ENCODE measurements at places on chromosomes 13 and 19. TPM values are rescaled to one million over a fixed set of nuclear protein-coding genes. Genes with fewer than 3 reads are reported as not detected.
A peak's percentile ranks its signal among the peaks of the same experiment; 100 is the strongest.

- no peak within 1 kb of the TSS for H3K27ac ChIP-seq
- no peak for DNase-seq
- no peak within 1 kb of the TSS for H3K4me3 ChIP-seq
- peaks cover 41% of the 10 kb centered on the region for H3K27me3 ChIP-seq
- no peaks in the 10 kb centered on the region for H3K36me3 ChIP-seq
Measured at GRCh38 chr19:41708481-41708880, at the start of gene CEACAM5. Gene CEACAM5 (plus strand): TSS chr19:41708626. CDS start chr19:41708732, 106 bp downstream.

DNA sequence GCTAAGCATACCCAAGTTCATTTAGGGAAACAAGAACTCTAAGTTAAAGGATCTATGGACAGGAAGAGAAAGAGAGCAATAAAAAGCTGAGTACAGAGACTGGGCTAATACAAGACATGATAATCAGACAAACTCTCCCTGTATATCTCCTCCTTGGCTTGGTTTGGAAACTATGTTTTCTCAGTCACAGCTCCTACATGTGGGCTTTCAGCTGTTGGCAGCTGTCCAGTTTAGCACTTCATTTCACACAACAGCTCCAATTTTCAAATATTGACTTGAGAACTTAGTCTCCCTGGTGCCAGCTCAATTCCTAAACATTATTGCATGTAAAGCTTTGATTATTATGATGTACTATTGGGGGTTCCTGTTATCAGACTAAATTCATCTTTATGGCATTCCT is 222.8 kb upstream of the OBI1 start:
- no peaks in the 10 kb centered on the region for H3K27me3 ChIP-seq
- no peaks in the 10 kb centered on the region for H3K4me1 ChIP-seq
- no peak overlapping the region for H3K4me3 ChIP-seq
- no peaks in the 10 kb centered on the region for H3K36me3 ChIP-seq
- H3K27ac ChIP-seq: no peak overlapping the region
- DNase-seq: no peak

- peak; percentile 31 for DNase-seq
- peak overlapping the region; percentile 13 for H3K27ac ChIP-seq
- peaks cover 46% of the 10 kb centered on the region for H3K4me1 ChIP-seq
- peaks cover 17% of the 10 kb centered on the region for H3K36me3 ChIP-seq
- no peaks in the 10 kb centered on the region for H3K27me3 ChIP-seq
- H3K4me3 ChIP-seq: no peak overlapping the region
Measured at GRCh38 chr13:48828962-48829411, 146.7 kb upstream of the FNDC3A start.

- H3K27ac ChIP-seq: no peak overlapping the region
- H3K4me1 ChIP-seq: no peaks in the 10 kb centered on the region
- no peak overlapping the region for H3K4me3 ChIP-seq
Measured at GRCh38 chr13:92989301-92989700, 237.3 kb upstream of the GPC6 start.

DNA sequence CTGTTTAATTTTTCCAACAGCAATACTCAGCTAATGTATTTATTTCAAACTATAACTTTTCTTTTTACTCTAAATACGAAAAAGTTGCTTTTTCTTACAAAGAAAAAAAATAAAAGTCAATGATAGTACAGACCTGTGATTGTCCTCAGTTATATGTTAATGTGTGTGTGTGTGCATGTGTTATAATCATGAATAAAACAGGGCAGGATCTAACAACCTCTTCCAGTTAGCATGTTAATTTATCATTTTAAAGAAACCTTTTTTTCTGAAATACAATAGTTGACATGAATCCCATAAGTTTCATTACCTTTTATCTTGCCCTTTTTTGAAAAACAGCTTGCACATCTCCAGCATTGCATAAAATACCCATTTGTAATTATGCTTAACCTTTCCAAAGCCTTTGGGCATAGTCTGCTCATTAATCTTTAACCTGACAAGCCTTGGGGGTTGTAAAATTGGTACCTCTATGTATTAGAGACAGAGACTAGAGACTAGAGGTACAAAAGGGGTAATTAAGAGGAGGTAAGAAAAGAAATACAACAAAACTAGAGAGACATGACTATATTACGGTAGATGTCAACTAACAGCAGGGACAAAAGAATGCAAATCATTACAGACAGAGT is 828.1 kb downstream of the OLFM4 start:
- DNase-seq: no peak
- H3K27ac ChIP-seq: no peak overlapping the region
- no peak overlapping the region for H3K4me3 ChIP-seq
- no peaks in the 10 kb centered on the region for H3K27me3 ChIP-seq

- H3K36me3 ChIP-seq: peaks cover 11% of the 10 kb centered on the region
- H3K27me3 ChIP-seq: no peaks in the 10 kb centered on the region
- peak; percentile 28 for DNase-seq
Measured at GRCh38 chr13:41179593-41180250, 14.6 kb downstream of the KBTBD7 start.

DNA sequence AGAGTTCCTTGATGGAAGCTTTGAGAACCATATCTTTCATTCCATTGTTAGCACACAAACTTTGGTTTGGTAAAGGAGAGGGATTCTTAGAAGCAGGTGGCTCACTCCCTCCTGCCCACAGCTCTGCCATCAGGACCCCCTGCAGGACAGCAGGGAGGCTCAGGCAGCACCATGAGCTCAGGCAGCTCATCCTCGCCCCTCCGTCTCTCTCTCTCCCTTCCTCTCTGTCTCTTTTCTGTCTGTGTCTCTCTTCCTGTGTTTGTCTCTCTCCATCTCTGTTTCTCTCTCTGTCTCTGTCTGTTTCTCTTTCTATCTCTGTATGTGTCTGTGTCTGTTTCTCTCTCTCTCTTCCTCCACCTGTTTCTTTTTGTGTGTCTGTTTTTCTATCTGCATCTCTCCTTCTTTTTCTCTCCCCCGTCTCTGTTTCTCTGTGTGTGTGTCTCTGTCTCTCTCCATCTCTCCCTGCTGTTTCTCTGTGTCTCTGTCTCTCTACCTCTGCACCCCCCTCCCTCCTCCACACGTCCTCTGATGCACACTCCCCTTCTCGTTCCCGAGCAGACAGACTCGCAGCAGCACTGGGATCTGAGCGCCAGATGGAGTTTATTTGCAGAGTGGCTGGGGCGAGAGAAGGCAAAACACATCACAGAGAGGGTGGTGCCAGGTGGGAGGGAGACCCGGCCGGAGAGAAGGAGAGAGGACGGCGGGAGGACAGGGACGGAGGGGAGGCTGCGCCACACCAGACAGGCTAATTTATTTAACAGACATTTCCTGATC is 8.7 kb downstream of the SBK2 start:
- H3K27ac ChIP-seq: no peak overlapping the region
- H3K4me1 ChIP-seq: no peaks in the 10 kb centered on the region
- no peak overlapping the region for H3K4me3 ChIP-seq
- DNase-seq: no peak
- H3K27me3 ChIP-seq: peaks cover 2% of the 10 kb centered on the region
- H3K36me3 ChIP-seq: no peaks in the 10 kb centered on the region

GRCh38 chr13:33015791-33016323 is 366 bp upstream of the KL start:
- peaks cover 12% of the 10 kb centered on the region for H3K4me1 ChIP-seq
- no peaks in the 10 kb centered on the region for H3K36me3 ChIP-seq
- H3K4me3 ChIP-seq: peak overlapping the region; percentile 41

- H3K27ac ChIP-seq: no peak overlapping the region
- H3K27me3 ChIP-seq: no peaks in the 10 kb centered on the region
- H3K36me3 ChIP-seq: peaks cover 1% of the 10 kb centered on the region
- no peak overlapping the region for H3K4me3 ChIP-seq
Measured at GRCh38 chr13:23867027-23867491, 22.1 kb downstream of the MIPEP start.

- DNase-seq: no peak
- H3K27me3 ChIP-seq: no peaks in the 10 kb centered on the region
- H3K4me3 ChIP-seq: no peak overlapping the region
- H3K4me1 ChIP-seq: peaks cover 14% of the 10 kb centered on the region
- no peak overlapping the region for H3K27ac ChIP-seq
Measured at GRCh38 chr19:41434450-41434849, 5.3 kb downstream of the DMAC2 start.

- no peak overlapping the region for H3K4me3 ChIP-seq
- no peak for DNase-seq
- no peaks in the 10 kb centered on the region for H3K27me3 ChIP-seq
- H3K36me3 ChIP-seq: peaks cover 36% of the 10 kb centered on the region
Measured at GRCh38 chr19:52670046-52670445, 31.9 kb upstream of the ZNF83 start.

DNA sequence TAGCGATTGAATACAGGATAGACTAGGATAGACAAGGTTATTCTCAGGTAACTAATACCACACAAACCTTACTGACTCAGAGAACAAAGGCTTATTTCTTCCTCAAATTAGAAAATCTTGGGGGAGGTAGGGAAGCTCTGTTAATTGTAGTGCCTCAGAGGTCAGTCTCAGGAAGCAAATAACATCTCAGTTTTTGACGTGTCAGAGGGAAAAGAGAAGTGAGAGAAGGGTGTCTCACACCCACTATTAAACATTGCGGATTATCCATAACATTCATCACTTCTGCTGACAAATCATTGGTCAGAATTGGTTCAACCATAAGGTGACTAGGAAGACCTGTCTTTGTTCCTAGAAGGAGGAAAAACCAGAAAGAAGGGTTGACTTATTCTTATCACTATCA is 579.4 kb upstream of the MIR17HG start:
- H3K27ac ChIP-seq: no peak overlapping the region
- H3K4me3 ChIP-seq: no peak overlapping the region
- H3K4me1 ChIP-seq: no peaks in the 10 kb centered on the region
- DNase-seq: no peak
- H3K27me3 ChIP-seq: no peaks in the 10 kb centered on the region
- no peaks in the 10 kb centered on the region for H3K36me3 ChIP-seq

GRCh38 chr13:27425158-27425917 is 919 bp downstream of the GTF3A start:
- H3K4me1 ChIP-seq: peaks cover 34% of the 10 kb centered on the region
- peak overlapping the region; percentile 84 for H3K4me3 ChIP-seq
- H3K27me3 ChIP-seq: no peaks in the 10 kb centered on the region
- peak overlapping the region; percentile 96 for H3K27ac ChIP-seq
- DNase-seq: peak; percentile 54

GRCh38 chr19:33156334-33156733 is 24.4 kb downstream of the WDR88 start:
- no peak overlapping the region for H3K27ac ChIP-seq
- peaks cover 2% of the 10 kb centered on the region for H3K36me3 ChIP-seq
- H3K4me1 ChIP-seq: peaks cover 25% of the 10 kb centered on the region
- no peak for DNase-seq
- H3K27me3 ChIP-seq: no peaks in the 10 kb centered on the region
- no peak overlapping the region for H3K4me3 ChIP-seq

DNA sequence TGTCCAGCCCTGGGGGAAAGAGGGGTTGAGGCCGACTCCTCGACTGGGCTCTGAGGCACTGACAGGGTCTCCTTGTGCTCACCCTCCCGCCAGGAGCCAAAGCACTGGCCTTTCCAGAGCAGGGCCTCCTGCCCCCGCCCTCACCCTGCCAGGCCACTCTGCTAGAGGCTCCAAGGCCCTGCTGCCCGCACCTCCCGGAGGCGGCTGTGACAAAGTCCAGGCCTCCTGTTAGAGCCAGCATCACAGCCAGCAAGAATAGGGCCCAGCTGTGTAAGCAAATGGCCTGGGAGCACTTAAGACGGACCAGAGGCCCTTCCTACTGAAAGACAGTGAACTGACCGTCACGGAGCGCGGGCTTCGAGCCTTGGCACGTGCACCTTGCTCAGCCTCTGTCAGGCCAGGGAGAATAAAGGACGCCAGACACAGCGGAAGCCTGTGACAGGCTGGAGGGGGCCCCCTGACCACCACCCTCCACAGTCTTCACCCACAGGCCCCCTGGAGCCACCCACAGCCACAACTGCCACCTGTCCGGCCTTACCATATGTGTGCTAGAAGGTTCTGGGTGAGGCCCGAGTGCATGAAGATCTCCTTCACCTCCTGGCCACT is 50.9 kb downstream of the EPS15L1 start:
- H3K4me3 ChIP-seq: no peak overlapping the region
- H3K27me3 ChIP-seq: no peaks in the 10 kb centered on the region
- no peak overlapping the region for H3K27ac ChIP-seq
- H3K36me3 ChIP-seq: peaks cover 20% of the 10 kb centered on the region
- DNase-seq: no peak

DNA sequence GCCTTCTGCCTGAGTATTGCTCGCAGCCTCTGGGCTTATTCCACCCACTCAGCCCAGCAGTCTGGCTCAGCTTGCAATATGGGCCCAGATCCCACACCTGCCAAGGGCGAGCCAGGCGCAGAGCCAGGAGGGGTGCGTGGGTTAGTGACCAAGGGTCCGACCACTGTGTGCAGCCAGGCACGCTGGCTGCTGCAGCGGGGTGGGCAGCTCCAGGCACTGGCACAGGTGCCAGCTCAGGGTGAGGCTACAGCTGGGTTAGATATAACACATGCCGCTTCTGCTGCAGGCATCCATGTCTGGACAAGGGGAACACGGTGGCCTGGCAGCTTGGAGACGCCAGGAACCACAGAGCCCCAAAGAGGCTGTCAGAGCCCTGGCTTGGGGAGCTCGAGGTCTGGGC is 12.6 kb upstream of the URAD start:
- no peak for DNase-seq
- no peaks in the 10 kb centered on the region for H3K4me1 ChIP-seq
- H3K36me3 ChIP-seq: no peaks in the 10 kb centered on the region
- H3K27ac ChIP-seq: no peak overlapping the region
- H3K4me3 ChIP-seq: no peak overlapping the region

DNA sequence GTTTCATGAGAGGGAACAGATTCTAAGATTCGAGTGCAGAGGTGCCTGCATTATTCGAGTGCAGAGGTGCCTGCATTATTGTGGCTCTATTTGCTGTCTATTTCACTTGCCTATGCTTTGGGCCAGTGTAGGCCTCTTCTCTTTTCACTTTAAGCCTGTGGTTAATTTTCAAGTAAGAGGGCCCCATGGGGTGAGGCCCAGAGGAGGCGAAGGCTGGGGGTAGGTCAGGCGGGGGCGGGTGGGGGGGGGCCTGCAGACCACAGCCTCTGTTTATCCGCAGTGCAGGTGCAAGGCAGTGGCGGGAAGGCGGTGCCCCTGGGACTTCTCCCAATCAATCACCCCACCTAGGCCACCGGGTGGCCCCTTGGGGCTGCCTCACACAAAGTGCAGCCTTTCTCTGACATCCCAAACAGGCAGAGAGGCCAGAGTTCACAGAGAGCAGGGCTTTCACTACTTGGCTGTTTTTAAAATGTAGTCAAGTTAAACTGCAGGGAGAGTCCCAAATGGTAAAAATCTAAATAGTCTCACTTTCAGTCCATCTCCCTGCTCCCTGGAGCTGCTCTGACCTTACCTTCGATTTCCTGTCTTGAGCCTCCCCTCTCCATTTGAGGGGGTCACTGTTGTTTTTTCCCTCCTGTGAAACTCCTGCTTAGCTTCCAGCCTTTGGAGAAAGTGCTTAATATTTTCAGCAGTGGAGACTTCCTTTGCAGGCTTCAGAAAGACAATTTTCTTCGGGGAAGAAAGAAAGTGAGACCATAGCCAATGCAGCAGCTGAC is 249.0 kb downstream of the DLEU7 start:
- H3K27me3 ChIP-seq: no peaks in the 10 kb centered on the region
- H3K4me3 ChIP-seq: peak overlapping the region; percentile 52
- peak overlapping the region; percentile 90 for H3K27ac ChIP-seq
- DNase-seq: peak; percentile 85
- H3K36me3 ChIP-seq: no peaks in the 10 kb centered on the region

- H3K27me3 ChIP-seq: no peaks in the 10 kb centered on the region
- no peak for DNase-seq
- no peak overlapping the region for H3K4me3 ChIP-seq
- no peaks in the 10 kb centered on the region for H3K4me1 ChIP-seq
Measured at GRCh38 chr13:75675421-75675820, 39.3 kb downstream of the LMO7 start.

The CPAMD8 gene
- not detected for total RNA-seq

The KCNK6 gene
- 11.9 TPM for total RNA-seq

The OR10H2 gene
- total RNA-seq: not detected

The ZNF562 gene
- 38.6 TPM for total RNA-seq

The LCP1 gene
- 1,014 TPM for total RNA-seq

The KLK7 gene
- total RNA-seq: not detected

The JAK3 gene
- total RNA-seq: 120 TPM

The POP4 gene
- 89.5 TPM for total RNA-seq

The TMED1 gene
- total RNA-seq: 12.9 TPM

Measured in activated CD8-positive, alpha-beta T cell treated with anti-CD3 and anti-CD28 coated beads for 36 hours (primary cell).